ENCODE measurements at places on chromosomes 7 and 10.

DNA sequence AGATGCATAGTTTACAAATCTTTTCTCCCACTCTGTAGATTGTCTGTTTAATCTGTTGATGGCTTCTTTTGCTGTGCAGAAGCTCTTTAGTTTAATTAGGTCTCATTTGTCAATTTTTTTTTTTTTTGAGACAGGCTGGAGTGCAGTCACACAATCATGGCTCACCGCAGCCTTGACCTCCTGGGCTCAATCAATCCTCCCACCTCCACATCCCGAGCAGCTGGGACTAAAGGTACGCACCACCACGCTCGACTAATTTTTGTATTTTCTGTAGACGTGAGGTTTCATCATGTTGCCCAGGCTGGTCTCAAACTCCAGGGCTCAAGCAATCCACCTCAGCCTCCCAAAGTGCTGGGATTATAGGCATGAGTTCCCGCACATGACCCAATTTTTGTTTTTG, 1655.8 kb downstream of the REEP3 start:
- DNase-seq = no peak

- DNase-seq = no peak
Measured at GRCh38 chr7:78326189-78326588, 527.6 kb downstream of the PHTF2 start.

- no peak for DNase-seq
Measured at GRCh38 chr7:36962367-36962766, 238.1 kb upstream of the AOAH start.

GRCh38 chr10:133275684-133276092, 980 bp downstream of the ADAM8 start:
- DNase-seq = no peak

- DNase-seq = no peak
Measured at GRCh38 chr10:105509517-105509916, 868.4 kb downstream of the SORCS3 start.

DNA sequence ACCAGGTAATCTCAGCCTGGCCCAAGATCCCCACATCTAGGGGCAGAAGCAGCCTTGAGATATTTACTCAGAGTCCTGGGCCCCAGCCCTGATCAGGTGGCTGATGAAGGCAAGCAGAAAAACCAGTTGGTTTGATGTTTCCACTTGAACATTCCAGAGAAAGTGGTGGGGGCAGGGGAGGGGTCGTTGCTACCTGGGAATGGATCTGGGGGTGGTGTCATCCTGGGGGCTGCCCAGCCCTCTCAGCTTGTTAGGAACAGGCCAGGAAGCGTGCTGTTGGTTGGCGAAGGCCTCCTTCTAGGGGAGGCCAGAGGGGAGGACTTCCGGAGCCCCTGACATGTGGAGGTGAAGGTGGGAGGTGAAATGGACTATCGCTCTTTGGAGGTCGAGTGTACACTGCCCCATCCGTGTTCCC, 3.7 kb upstream of the ABHD11 start:
- peak; percentile 57 for DNase-seq

DNA sequence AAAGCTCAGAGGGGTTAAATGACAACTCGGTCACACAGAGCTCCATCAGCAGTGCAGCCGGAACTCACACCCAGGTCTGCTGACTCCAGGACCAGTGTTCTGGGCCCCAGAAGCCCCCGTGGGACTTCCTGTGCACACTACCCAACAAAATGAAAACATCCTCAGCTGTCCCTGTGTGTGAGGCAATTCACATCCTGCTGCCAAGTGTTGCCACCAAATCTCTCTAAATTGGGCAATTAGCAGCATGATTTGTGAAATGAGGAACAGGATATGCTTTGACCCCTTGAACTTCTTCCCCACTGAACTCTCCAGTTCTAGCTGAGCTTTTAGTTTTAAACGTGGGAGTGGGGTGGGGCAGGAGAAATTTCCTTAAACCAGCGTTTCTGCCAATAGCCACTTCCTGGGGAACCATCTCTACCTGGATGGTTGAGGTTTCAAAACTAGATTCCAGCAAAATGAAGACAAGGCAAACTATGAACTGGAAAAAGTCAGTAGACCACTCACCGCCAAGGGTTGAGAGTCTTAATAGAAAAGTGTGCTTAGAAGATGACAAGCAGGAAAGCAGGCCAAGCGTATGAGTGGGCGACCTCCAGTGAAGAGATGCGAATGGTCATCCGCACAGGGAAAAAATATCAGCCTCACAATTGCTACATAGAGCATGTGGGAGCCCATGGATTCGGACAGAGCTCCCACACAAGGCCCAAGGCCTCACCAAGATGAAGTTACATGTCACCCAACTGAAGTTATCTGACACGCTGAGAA, 51.9 kb upstream of the CHST15 start:
- no peak for DNase-seq

DNA sequence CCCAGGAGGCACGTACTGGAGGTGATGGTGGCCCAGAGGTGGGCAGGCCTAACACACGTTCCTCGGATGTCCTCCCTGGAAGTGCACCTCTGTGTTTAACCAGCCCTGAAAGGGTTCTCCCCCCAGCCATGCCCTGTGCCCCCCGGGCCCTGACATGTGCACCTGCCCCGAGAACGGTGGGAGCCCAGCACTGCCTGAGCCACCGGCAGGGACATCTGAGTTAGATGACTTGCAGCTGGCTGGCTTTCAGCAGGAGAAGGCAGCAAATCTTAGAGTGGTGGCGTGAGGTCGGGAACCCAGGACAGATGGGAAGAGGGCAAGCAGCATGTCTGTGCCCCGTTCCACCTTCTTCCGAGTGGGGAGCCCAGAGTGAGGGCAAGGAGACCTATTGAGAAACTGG, 291.8 kb downstream of the TCERG1L start:
- no peak for DNase-seq

DNA sequence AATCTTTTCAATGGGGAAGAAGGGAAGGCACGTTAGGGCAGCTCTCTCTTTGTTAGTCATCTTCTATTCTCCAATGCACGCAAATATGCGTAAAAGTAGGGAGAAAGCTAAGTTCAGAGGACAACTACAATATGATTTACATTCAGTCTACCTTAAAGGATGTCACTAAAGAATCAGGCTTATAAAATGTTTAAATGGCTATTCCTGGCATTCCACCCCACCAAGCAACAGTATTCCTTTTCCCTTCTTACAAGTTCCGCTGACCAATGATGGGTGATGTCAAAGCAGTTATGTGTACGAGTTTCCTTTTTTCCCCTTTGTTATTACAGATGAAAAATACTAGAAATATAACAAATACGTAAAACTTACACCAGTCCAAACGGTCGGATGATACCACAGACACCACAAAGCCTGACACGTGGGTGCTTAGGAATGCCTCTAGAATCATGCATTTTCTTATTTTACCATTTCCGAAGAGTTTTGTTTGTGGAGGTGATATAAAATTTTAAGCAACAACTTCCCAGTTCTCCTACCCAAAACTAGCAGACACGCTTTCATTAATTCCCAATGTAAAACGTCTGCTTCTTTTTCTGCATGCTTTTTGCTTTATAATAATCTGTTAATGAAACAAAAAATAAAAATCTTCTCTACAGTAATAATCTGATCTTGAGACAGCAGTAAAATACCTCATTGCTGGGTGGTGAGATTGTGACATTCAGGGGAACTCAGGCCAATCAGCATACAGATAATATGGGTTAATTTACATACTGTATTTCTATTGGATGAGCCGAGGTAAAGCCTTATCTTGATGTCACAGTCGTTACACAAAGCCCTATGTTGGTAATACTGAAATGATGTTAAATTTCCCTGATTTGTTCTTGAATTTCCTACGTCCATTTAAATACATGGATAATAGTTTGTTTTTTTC, 708 bp upstream of the GPR85 start:
- DNase-seq = no peak

DNA sequence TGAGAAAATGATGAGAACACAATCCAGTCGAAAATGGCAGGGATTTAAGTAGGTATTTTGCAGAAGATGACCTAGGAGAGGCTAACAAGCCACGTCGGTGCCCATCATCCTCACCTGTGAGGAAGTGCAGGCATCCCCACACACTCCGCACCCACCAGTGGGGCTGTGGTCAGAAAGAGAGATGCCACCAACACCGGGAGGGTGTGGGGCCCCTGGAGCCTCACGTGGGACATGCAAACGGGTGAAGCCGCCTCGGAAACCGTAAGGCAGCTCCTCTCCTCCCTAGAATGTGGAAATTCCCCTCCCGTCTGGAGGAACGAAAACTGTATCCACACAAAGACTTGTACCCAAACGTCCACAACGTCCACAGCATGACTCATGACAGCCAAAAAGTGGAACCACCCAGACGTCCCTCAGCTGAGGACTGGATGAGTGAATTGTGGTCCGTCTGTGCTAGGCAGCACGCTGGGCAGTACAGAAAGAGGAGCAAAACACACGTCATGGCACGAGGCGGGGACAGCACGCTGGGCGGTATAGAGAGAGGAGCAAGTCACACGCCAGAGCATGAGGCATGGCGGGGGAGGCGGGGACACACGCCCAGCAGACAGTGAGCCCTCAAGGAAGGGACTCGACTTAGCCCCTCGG, 246.0 kb downstream of the ELFN1 start:
- DNase-seq = no peak

DNA sequence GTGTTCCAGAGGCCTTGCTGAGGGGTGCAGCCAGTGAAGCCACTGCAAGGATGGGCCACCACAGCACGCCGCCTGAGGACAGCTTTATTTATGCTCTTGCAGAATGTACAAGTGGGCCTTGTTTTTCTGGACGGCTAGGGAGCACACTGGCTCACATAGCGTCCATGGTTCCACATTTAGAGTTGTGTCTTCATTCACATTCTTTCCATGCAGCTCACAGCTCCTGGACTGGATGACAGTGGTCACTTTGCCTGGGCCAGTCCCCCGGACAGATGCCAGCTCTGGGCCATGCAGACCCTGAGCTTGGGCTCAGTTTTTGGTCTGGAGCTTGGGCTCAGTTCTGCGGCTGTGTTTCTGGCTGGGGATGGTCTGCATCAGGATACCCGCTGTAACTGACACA, 2.6 kb upstream of the C10orf71 start:
- no peak for DNase-seq

DNA sequence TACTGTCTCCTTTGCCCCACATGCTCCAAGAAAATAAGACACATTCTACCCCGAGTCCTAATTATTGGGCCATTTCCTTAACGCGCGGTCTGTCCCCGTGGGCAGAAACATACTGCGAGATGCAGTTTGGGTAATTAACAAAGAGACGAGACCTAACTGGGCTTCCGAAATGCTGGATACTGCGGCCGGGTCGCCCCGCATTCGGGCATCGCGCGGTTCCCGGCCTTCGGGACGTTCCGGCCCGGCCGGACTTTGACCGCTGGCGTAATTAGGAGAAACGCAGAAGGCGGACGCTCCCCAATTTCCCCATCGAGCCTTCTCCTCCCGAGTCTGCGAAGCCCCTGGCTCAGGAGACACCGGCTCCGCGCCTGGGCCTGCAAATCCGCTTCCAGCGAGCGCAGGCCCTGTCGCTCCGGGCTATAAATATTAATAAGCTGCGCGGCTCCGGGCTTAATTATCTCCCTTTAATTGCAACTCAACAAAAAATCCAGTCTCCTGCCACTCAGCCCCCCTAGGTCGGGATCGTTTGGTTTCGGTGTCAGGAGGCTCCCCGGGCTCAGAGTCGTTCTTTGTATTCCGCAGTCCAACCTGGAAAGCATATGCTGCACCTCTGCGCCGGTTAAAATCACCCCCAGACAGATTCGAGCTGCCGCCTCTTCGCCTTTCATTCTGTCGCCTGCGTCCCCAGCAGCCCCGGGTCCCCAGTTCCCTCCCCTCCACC, 131.5 kb downstream of the SPAG6 start:
- no peak for DNase-seq

GRCh38 chr7:140312141-140312846, 86.0 kb downstream of the SLC37A3 start:
- DNase-seq = no peak

DNA sequence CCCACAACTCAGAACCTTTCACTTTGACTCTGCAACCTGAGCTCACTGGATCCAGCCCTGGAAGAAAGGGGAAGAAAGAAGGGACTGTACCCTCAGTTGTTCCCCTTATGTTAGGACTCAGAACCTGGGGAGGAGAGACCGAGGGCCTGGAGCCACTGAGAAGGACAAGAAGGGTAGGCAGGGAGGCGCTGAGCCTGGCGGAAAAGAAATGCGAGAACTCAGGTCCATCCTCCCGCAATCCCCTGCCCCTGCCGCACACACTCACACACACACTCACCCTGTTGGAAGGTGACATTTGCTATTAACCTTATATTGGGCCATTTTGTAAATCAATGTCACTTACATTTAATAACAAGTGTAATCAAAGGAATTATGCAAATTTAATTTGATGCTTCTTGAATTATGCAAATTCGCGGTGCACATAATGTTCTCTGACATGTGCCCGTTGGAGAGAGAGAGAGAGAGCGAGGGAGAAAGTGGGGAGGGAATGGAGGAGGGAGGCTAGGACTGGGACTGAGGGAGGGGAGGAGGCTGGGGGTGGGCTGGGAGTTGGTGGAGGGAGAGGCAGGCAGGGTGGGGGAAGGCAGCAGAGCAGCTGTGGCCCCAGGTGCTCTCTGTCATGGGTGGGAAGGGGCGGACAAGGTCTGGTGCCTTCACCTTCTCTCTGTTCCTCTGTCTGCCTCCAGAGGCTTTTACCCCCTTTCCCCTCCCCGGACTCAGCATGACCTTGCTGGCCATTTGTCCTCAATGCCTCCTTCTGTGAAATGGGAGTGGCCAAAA, 99.6 kb upstream of the PAX2 start:
- no peak for DNase-seq

DNA sequence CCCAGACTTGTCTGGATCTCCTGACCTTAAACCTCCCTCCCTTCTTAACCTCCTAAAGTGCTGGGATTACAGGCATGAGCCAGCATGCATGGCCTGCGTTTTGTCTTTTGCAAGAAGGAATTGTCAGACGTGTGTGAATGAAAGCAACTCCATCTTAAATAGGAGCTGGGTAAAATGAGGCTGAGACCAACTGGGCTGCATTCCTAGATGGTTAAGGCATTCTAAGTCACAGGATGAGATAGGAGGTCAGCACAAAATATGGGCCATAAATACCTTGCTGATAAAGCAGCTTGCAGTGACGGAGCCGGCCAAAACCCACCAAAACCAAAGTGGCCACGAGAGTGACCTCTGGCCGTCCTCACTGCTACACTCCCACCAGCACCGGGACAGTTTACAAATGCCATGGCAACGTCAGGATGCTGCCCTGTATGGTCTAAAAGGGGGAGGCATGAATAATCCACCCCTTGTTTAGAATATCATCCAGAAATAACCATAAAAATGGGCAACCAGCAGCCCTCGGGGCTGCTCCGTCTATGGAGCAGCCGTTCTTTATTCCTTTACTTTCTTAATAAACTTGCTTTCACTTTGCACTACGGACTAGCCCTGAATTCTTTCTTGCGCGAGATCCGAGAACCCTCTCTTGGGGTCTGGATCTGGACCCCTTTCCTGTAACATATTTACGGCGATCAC, 41.2 kb upstream of the SDK1 start:
- DNase-seq = no peak

GRCh38 chr10:47243791-47244190, 56.2 kb upstream of the GDF10 start:
- no peak for DNase-seq

GRCh38 chr7:5350174-5350463, 67.4 kb downstream of the SLC29A4 start:
- DNase-seq = no peak

All from mesothelial cell of epicardium (in vitro differentiated cells).